ENCODE measurements at places on chromosomes 2 and 18.

- no peak for DNase-seq
Measured at GRCh38 chr2:187552828-187553681, 1.2 kb downstream of the TFPI start.

GRCh38 chr2:120683081-120683480 is 52.6 kb upstream of the GLI2 start:
- no peak for DNase-seq

- no peak for DNase-seq
Measured at GRCh38 chr2:225458431-225459117, 59.1 kb downstream of the NYAP2 start.

GRCh38 chr2:19762959-19763605 is 138.7 kb downstream of the TTC32 start:
- DNase-seq = no peak

GRCh38 chr2:235170536-235171521 is 219.0 kb downstream of the SH3BP4 start:
- DNase-seq = no peak

DNA sequence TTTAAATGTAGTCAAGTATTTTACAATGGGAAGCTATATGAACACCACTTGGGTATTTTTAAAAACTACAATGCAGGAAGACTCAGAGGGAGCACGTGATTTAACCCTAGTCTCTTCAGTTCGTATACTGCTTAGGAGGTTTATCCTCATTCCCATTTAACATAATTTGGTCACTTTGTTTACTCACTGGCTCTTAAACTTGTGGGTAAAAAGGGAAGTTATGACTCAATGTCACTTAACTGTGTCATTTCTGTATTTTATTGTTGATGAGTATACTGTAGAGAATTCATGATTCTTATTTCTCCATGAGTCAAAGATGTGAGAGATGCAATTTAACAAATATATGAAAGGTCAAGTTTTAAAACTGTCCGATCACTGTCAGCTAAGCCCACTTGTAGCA is 48.2 kb downstream of the SLC66A3 start:
- no peak for DNase-seq

GRCh38 chr2:204134421-204134820 is 197.9 kb downstream of the ICOS start:
- DNase-seq = no peak
